ENCODE measurements at places on chromosomes 1 and 21.

GRCh38 chr21:29018540-29018939 is 609 bp downstream of the RWDD2B start:
- no peak for DNase-seq

- DNase-seq = no peak
Measured at GRCh38 chr1:94612525-94613204, 71.1 kb upstream of the F3 start.

DNA sequence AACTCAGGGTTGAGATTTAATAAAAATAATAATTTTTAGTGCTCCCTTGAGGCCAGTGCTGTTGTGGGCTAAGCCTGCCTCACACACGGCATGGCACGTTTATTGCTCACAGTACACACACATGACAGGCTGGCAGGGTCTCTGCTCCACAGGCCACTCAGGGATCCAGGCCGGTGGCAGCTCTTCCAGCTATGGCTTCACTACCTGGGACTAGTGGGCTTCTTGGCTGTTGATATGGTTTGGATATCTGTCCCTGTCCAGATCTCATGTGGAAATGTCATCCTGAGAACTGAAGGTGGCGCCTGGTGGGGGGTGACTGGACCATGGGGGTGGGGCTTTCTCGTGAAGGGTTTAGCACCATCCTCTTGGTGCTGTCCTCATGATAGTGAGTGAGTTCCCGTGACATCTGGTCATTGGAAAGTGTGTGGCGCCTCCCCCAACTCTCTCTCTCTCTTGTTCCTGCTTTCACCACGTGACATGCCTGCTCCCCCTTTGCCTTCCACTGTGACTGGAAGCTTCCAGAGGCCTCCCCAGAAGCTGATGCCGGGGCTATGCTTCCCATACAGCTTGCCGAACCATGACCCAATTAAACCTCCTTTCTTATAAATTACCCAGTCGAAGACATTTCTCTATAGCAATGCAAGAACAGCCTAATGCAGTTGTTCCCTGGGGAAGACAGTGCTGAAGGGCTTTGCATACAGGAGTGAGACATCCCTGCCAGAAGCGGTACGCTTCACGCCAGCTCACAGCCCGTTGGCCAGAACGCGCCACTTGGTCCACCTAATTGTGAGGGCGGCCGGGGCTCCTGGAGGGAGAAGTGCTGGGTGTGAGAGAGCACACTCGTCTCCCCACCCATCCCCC is 226.9 kb upstream of the C1orf174 start:
- DNase-seq = no peak

GRCh38 chr1:161702250-161702649 is 4.8 kb upstream of the FCRLA start:
- no peak for DNase-seq

GRCh38 chr1:170071378-170071777 is 3.1 kb downstream of the KIFAP3 start:
- DNase-seq = no peak

- DNase-seq = no peak
Measured at GRCh38 chr1:233704170-233704897, 90.4 kb downstream of the KCNK1 start.

GRCh38 chr1:243525085-243525487 is 269.2 kb downstream of the SDCCAG8 start:
- DNase-seq = no peak

DNA sequence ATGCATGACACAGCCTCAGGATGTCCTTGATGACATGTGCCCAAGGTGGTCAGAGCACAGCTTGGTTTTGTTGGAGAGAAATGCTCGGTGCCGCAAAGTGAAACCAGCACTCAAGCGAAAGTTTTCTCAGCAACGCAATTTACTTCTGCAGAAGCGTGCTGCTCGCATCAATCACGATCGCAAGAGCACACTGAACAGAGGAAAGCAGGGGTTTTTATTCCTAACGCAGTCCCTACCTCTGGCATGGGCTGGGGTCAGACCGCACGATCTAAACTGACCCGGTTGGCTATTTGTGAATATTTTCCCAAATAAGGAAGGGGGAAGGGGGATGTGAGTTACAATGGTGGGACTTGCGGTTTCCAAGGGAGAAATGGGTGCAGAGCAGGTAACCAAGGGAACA is 809 bp upstream of the ZNF669 start:
- DNase-seq = no peak

- no peak for DNase-seq
Measured at GRCh38 chr1:40749817-40750216, 33.8 kb upstream of the KCNQ4 start.

DNA sequence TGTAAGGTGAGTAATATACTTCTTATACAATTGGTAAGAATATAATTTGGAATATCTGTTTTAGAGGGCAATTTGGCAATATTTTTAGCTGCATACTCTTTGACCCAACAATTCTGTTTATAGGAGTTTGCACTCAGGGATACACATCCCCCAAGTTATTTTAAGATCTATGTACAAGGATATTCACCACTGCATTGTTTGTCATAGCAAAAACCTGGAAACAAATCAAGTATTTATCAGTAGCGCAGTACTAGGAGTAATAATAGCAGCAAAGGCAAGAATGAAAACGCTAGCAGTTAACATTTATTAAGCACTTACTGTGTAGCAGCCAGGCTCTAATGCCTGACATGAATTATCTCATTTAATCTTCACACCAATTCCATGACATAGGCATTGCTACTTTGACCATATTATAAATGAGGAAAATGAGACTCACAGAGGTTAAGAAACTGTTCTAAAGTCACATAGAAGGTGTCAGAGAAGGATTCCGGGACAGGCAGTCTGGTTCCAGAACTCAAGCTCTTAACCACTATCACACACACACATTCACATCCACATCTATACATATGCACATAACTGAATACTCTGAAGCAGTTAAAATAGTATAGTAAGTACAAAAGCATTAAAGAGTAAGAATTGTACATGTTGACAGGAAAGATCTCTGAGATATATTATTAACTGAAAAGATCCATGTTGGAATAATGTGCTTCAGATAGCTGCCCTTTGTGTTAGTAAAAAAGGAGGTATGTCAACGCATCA is 30.6 kb downstream of the PHC2 start:
- no peak for DNase-seq

DNA sequence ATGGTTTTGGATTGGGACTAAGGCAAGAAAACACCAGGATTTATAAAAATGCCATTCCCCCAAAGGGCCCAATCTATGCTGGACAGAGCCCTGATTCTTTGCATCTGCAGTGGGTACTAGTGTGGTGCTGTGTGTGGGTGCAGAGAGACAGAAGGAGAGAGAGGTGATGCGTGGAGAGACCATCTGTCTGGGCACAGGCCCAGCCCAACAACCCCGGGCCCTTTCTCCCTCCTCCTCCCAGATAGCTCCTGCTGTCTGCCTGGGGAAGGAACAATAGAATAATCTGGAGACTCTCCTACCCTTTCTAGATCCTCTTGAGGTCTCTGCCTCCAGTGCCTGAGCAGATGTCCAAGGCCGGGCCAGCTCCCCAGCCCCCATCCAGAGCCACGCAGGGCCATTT is 15.1 kb downstream of the KIAA1614 start:
- peak; percentile 39 for DNase-seq

GRCh38 chr1:50661626-50662025 is 238.4 kb upstream of the DMRTA2 start:
- no peak for DNase-seq

GRCh38 chr1:23563003-23563402 is 3.7 kb upstream of the ID3 start:
- no peak for DNase-seq

DNA sequence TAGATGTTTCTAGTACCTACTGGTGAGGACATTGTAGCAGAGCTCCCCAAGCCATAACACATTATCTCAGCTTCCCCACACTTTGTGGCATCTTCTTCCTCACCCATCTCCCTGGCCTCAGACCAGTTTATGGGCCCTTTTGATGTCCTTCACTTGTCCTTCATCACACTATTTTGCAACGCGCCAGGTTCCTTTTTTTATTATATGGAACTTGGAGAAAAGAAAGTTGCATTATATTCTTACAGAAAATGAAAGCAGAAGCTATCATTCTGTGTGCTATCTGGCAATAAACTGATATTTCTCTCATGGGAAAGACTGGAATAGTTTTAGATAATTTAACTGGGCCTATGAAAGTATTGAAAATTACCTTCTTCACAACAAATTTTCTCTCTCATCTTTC is 196.9 kb upstream of the ETV3 start:
- no peak for DNase-seq

- no peak for DNase-seq
Measured at GRCh38 chr1:107943694-107944093, 21.3 kb downstream of the VAV3 start.

- DNase-seq = no peak
Measured at GRCh38 chr1:212721388-212722247, 22.0 kb upstream of the BATF3 start.

DNA sequence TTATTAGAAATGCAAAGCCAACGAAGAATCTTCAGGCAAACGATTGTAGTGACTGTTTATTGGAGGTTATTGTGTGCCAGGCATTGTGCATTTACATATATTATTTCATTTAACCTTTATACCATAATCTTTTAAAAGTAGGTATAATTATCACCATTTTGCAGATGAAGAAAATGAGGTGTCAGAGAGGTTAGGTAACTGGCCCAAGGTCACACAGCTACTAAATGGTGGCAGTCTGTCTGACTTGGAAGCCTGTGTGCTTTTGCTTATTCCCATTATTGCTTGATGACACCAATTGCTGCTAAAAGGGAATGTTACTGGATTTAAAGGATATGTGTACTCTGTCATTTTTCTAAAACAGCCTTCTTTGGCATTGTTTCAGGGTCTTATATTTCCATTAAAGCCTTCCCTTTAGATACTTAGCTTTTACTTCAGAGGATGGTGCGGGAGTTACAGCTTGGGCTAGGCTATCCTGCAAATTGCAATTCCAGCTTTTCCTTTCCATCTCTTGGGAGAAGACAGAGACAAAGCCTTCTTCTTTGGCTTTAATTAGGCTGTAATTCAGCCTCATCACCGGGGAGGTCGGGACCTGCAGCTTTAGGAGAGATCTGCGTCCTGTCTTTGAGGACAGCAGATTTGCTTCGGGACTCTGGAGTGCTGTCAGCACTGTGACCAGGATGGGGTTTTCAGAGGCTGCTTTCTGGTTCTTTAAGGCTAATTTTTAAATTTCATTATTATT is 37.4 kb upstream of the ERRFI1 start:
- DNase-seq = no peak

DNA sequence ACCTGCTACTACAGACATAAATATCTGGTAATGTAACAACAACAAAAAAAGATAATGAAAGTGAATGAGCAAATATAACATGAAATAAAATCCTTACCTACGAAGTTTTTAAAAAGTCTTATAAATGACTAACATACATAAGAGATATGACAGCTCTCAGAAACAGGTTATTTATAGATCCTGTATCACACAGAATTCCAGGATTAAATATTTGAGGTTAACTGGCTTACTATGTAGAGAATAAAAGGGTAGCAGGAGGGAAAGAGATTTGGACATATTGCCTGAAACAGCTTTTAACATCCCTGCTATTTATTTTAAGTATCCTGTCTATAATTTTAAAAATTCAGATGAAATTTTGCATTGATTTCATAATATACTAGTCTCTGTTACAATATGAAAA is 16.3 kb downstream of the MYSM1 start:
- DNase-seq = no peak

DNA sequence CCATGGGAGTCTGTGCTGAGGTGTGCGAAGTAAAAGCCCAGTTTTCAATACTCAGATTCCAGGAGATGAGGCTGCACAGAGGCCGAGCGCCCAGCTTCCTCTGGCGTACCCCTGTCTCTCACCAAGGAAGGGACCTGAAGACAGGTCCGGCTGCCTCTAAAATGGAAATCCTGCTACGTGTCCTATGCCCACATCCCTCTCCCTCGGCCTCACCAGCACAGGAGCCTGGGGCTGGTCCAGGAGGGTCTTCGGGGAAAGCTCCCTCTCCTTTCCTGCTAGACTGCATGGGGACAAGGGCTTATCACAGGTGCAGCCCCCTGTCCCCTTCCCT is 392 bp downstream of the MRPL55 start:
- DNase-seq = no peak

DNA sequence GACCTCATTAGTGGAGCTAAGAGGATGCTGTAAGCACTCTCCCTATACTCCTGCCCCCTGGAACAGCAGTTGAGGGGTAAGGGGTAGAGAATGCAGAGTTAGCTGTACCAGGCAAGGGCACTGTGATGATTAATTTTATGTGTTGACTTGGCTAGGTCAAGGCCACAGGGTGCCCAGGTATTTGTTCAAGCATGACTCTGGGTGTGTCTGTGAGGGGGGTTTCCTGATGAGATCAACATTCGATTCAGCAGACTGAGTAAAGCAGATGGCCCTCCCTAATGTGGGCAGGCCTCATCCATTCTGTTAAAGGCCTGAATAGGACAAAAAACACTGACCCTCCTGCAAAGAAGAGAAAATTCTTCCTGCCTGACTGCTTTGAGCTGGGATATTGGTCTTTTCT is 110.8 kb downstream of the KCND3 start:
- no peak for DNase-seq

DNA sequence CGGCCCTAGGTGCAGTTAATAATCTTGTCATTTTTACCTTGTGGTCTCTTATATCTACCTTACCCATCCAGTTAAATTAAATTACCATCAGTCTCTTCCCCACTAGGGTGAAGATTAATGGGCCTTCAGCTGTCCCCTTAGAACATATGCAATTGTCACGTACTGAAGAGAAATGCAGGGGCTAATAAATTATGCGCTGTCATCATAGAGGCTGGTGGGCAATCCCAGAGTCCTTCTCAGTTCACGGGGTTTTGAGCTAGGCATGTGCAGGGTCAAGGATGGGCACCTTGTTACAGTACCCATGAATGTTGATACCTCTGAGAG is 35.8 kb downstream of the HLX start:
- DNase-seq = no peak

- no peak for DNase-seq
Measured at GRCh38 chr1:30446095-30446494, 277.3 kb downstream of the MATN1 start.

DNA sequence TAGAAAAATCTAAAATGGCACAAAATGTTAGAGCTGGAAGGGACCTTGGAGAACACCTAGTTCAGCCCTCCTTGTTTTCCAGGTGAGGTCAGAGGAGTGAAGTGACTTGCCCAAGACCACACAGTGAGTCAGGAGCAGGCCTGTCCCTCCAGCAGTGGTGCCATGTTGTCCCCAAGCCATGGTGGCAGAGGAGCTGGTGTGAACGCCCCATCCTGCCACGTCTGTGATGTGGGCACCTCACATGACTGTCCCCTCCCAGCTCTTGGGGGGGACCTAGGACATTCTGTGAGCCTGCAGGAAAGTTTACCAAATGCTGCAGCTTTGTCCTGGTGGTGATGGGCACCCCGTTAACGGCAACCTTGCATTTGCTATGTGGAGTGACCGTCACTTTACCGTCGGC is 66.2 kb downstream of the SCCPDH start:
- DNase-seq = no peak

DNA sequence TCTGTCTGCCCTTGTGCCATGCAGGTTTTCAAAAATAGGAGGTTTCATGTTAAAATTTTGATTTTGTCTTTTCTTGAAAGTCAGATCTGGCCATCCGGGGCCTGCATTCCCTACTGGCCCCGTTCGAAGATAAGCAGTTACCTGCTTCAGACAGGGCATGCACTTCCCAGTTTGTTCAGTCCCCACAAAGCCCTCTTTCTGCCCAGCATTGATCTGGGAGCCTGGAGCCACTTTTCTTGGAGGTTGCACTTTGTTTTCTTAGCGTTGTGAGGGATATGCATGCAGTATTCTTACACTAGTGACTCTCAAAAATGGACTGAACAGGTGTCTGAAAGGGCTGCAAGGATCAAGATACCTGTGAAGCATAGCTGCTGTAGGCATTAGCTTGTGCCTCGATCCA is 11.5 kb downstream of the MOV10 start:
- DNase-seq = no peak

Data from amygdala (tissue), 56 donors.